ENCODE measurements at places on chromosomes 7 and 10.

- no peak for DNase-seq
These were observed 160.8 kb downstream of the LRMDA start for GRCh38 chr10:75592151-75592787.

GRCh38 chr7:29588900-29589696 lies 25.5 kb downstream of the PRR15 start:
- DNase-seq: no peak

DNA sequence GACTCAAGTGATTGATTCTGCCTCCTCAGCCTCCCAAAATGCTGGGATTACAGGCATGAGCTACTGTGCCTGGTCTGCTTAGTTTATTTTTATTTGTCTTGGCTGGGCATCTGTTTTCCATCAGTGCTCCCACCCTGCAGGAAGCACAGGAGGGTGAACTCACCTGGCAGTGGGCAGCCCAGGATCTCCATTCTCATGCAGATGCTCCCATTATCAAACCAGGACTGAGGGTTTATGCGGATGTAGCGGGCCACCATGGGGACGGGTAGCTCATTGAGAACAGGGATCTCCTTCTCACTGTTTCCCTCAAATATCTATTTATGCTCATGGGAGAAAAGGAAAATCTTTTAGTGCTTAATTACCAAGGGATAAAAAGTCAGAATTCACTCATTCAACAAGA lies 93.8 kb downstream of the CPXM2 start:
- DNase-seq: no peak

DNA sequence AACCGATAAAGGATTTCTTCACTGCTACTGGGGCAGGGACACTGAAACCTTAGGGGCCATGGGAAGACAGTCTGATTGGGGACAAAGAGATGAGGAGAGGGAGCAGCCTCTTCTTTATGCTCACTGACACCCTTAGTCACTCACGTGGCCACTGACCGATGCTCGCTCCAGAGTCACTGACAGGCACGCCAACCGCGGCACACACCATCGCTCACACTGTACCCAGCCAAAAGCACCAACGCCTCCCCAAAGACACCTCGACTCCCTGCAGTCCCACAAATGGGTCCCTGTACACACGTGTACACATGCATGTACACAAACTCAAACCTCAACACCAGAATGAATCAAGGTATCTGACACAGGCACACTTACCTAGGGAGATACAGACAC lies 35.3 kb upstream of the SLF2 start:
- DNase-seq: no peak

DNA sequence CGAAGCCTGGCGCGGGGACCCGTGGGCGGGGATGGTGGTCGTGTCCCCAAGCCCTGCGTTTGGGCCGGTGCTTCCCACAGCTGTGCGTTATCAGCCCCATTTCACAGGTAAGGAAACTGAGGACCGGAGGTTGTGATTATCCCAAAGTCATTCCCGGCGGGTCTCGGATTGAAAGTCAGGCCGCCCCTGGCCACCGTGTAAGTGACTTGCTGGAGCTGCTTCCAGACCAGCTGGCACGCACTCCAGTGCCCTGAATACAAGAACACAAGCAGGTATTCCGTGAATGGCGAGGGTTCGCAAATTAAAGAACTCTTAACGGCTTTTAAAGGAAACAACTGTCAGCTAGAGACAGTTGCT lies 675 bp upstream of the ATE1 start:
- DNase-seq: no peak

DNA sequence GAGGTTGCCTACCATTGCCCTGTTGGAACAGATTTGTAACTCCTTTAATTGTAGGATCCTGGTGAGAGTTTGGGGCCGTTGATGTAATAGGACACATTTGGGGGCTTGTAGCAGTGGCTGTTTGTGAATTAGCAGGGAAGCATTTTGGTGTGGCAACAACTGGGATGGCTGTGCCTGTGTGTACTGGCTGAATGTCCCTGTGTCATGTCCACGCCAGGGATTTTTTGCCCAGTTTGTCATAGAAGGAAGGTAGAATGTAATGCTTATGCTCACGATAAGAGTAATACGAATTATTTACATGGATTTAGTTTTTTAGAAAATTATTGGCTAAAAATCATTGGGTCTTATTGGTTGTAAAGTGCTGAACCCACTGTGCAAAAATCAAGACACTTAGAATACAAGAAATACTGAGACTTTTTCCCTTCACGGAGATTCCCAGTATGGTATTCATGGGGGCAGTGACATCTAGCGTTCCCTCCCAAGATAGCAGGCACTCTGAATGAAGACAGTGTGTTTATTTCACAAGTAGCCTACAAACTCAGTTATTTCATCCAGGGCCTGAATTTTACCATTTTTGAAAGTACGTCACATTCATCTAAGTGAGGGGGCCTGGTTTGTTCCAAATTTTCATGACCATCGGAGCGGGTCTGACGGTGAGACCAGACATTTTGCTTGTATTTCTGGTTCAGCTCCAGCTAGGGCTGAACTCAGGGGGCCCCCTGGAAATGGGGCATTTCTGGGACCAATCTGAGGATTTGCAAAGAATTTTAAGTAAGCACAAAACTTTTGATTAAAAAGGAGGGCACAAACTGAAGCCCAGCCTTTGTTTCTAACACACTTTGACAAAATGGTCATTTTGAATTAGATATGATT lies 74.7 kb downstream of the CACNB2 start:
- DNase-seq: no peak

- DNase-seq: no peak
These were observed 225.6 kb upstream of the IGFBP3 start for GRCh38 chr7:46146454-46147255.

- no peak for DNase-seq
These were observed 90.5 kb downstream of the PLXNA4 start for GRCh38 chr7:132485600-132486273.

- DNase-seq: no peak
These were observed 20.4 kb downstream of the SHH start for GRCh38 chr7:155791836-155792235.

DNA sequence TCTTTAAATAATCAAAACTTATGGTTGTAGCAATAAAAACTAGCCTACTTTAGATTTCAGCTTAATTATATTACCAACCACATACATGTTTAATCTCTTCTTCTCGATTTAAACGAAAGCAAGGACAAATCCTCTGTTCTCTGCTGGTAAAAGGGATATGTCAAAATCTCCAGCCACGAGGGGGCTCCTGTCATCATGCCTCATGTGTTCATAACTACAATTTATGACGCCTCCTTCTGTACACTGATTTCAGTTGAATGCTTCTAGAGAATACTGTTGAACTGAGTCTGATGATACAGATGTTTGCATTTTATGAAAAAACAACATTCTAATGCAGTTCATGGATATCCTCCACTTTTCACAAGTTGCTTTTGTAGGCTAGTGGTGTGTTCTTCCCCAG lies 220.0 kb upstream of the DPP6 start:
- DNase-seq: no peak

All from CD4-positive, CD25-positive, alpha-beta regulatory T cell (primary cell).